Kidney (tissue), 22 donors: ENCODE measurements at places on chromosomes 1 and 21. TPM values are rescaled to one million over a fixed set of nuclear protein-coding genes. Genes with fewer than 3 reads are reported as not detected.

Gene LORICRIN
- not detected for polyA plus RNA-seq

Gene ZMYND12
- 17.7 TPM for polyA plus RNA-seq

Gene BRDT
- polyA plus RNA-seq = not detected

Gene ZNF648
- polyA plus RNA-seq = not detected

Gene CRYAA
- polyA plus RNA-seq = 28.6 TPM

Gene RGS4
- polyA plus RNA-seq = 2.0 TPM

Gene PGBD2
- 3.4 TPM for polyA plus RNA-seq

Gene CDC42SE1
- 36.6 TPM for polyA plus RNA-seq

Gene DENND2C
- polyA plus RNA-seq = 0.88 TPM

Gene C21orf58
- 0.67 TPM for polyA plus RNA-seq

DNA sequence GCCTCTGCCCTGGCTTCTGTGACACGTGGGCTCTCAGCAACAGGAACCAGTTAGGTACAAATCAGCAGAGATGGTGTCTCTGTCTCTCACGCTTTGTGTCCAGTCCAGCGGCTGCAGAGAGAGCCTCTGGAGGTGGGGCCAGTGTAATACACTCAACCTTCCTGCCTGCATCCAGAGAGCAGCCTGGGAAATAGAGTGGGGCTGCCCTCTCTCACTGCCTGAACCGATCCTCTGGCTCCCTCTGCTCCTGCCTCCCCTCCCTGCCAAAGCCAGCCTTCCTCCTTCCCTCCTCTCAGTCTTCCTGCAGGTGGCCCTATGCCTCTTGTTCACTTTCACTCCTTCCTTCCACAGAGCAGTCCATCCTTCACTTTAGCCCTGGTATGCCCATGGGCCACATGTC lies at the start of gene ZNF648:
Gene ZNF648, minus strand, starts transcription at position 119 of the 400 bp plus-strand sequence. CDS start 3,702 bp downstream, outside the sequence.
- no peak for DNase-seq

DNA sequence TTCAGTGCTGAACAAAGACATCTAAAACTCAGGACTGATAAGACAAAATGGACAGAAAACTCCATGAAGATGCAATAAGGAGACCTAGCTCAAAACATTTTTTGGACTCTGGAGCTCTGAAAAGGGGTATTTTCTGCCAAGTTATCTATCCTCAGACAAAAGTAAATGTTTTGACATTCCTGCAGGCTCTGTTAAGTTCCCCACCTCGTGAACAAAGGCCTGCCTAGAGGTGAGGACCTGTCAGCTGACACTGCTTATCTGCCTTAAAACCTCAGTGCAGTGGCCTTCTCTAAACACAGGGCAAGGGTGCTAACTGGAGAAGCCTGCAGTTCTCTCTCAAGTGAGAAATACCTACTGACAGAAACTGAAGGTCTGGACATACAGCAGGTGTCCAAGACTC lies 41.1 kb downstream of the COLGALT2 start:
- no peak for DNase-seq

DNA sequence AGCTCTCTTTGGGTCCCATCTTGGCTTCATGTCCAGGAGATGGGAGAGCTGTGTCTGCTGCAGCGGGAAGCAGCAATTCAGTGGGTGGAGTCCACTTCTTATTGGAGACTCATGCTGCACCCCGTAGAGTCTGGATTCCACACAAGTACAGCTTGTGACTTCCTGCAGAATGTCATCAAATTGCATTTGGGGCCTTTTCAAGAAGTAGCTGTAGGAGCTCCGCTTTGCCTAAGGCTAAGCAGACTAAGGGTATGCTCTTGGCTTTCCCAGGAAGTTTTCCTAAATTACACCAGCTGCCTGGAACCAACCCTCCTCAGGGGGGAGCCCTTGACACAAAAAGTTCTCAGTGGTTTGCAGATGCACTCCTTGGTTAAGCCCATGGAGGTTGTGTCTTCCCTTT lies 5.7 kb upstream of the MOB3C start:
- DNase-seq = no peak

DNA sequence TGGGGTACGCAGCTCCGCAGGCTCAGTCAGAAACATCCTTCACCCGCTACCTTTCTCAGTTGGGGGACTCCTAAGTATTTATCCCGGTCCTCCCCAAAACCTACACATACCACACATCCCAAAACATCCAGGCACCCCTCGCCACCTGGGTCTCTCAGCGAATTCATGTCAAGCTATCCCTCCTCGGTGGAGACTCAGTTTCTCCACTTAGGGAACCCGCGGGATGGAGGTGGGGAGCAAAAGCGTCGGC lies 1.3 kb upstream of the ZBTB7B start:
- DNase-seq = no peak

DNA sequence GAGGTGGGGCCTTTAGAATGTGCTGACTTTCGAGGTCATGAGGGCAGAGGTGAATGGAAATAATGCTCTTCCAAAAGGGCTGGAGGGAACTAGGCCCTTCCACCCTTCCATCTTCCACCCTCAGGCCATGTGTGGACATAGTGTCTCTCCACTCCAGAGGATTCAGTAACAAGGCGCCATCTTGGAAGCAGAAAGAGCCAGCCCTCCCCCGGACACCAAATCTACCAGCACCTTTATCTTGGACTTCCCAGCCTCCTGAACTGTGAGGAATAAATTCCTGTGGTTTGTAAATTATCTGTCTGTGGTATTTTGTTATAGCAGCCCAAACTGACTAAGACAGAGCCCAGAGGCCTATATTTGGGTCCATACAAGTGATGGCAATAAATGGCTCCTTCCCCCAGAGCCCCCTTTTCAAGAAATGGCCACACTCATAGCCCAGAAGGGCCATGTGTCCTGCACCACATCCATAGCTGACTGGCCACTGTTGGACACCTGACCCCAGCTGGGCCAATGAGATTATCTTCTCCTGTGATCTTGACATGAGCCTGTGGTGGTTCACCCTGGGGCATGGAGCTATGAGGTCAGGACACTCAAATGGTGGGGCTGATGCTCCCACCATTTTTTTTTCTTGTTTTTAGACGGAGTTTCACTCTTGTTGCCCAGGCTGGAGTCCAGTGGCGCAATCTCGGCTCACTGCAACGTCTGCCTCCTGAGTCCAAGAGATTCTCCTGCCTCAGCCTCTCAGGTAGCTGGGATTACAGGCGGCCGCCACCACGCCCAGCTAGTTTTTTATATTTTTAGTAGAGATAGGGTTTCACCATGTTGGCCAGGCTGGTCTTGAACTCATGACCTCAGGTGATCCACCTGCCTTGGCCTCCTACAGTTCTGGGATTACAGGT lies 114.9 kb downstream of the RRAGC start:
- DNase-seq = no peak

DNA sequence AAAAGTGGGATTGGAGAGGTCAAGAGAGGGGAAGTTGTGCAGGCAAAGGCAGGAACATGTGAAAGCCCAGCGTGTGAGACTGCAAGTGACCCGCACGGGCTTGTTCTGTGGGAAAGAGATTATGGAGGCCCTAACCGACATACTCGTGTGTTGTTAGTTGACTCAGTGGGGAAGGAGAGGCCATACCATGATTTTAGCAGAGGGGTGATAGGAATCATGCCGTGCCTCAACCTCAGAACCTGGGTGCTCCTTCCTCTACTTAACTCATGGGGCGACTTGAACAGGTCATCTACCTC lies 19.3 kb downstream of the PGLYRP3 start:
- DNase-seq = no peak

- DNase-seq = no peak
Observed at GRCh38 chr1:108815566-108815965, 41.3 kb downstream of the AKNAD1 start.

DNA sequence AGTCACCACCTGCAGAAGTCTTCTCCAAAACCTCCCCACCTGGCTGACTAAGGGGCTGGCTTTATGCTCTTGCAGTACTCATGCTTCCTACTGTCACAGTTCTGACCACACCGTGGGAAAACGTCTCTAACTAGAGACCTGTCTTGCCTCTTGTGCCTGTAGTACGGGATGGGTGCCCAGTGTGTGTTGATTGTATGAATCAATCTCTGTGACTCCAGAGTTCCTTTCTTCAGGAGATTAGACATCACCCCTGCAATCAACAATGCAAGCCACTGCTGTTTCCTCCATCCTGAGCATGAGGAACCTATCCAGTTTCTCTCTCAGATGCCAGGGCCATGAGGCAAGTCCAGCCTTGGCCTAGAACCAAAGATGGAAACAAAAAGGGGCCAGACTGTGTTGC lies 64.1 kb downstream of the LRRN2 start:
- DNase-seq = no peak

DNA sequence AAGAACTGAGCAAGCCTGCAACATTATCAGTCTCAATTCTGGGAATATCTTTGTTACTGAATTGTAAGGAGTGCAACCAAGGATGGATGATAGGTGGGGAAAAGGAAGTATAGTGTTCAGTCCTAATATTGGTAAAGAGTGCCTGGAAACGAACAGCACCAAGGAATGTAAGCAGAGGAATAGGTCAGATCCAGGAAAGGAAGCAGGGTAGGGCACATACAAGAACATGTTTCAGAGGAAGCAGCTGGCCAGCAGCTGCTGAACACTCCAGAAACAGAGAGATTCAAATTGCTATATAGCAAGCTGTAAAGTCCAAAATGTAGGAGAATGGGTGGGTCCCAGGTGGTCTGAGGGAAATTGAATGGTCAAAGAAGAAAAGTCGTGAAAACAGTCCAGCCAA lies 37.9 kb downstream of the CRB1 start:
- DNase-seq = no peak

GRCh38 chr1:173669491-173669941 lies at the start of gene ANKRD45:
Gene ANKRD45, minus strand, starts transcription at chr1:173669851. Its CDS starts 10,433 bp downstream, at chr1:173659418.
- DNase-seq = peak; percentile 91

DNA sequence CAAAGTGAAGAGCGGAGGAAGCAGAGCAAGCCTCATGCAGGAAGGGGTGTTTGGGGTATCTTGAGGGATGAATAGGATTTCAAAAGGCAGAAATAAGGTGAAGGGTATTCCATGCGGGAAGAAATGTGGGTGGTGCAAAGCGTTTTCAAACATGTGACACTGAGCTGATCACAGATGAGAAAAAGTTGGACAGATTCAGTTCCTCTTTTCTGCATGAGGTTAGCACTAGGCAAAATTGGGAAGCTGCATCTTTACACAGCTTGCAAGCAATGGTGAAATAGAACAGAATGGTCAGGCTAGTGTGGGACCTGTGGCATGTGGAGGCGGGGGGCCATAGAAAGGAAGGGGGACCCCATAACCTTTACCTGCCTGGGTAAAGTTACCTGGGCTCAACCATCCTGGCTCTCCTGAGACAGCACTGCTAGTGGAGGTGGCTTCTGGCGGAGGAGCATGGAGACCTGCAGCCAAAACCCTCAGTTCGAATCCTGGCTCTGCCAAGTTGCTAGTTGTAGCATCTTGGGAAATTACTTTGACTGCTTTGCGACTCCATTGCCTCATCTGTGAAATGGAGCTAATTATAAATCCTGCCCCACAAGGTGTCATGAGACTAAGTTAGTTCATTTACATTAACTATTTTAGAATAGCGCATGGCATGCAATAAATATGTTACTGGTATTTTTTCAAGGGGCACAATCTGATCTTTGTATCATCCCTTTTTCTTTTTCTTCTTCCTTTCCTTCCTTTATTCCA lies 16.4 kb downstream of the KCNA10 start:
- DNase-seq = no peak

GRCh38 chr1:229223498-229223897 lies 47.4 kb upstream of the RAB4A start:
- DNase-seq = no peak

GRCh38 chr1:175033953-175034352 lies 10.7 kb upstream of the MRPS14 start:
- DNase-seq = no peak

DNA sequence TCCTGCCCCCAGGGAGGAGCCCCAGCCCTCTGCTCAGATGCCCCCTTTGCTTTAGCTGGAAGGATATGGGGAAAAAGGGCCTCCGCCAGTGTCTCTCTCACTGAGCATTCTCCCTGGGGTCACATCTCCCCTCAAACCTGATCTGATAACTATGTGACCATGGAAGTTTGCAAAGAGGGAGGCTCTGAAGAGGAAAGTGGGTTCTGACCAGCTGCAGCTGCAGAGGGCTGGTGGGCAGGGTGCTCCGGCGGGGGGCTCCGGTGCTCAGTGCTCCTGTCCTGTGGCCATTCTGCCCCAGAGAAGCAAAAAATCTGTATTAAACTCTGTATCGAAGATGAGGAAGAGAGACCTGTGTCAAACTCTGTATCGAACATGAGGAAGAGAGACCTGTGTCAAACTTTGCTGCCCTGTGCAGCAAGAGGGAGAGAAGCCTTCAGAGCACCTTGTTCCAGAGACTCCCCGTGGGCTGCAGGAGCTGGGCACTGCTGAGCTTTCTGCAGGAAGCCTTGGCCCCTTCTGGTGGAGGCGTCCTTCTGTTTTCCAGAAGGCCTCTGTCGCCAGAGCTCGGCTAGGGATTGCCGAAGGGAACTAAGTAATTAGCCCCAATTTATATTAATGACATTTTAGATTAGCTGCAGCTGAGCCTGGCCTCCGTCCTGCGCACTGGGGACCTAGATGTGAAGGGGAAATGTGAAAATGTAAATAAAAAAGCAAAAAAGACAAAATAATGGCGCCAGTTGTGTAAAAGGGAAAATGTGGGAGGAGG lies 186.2 kb upstream of the C1orf174 start:
- DNase-seq = no peak

DNA sequence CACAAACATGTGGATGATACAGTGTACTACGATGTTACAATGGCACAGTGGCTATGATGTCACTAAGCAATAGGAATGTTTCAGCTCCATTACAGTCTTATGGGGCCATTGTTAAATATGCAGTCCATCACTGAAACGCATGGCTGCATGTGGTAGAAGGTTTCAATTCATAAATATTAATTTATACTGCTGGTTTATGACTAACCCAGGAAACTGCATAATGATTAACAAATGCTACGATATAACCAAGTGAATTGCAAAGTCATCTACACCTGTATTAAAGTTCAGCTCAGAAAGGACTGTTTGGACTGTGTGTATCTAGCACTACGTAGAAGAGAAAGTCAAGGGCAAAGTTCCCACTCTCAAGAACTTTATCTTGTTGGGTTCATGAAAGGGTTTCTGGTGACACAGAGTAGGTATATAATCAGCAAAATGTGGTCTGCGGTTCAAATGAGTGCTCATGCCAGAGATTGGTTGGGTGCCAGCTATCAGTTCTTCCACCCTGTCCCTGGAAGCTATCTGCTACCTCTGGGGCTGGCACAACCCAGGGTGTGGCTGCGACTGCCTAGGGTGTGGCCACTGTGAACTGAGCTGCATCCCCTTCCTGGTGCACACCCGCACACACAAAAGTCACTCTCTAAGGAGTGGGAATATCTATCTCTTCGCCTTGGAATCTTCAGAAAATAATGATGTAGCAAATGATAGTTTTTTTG lies 14.8 kb downstream of the MGST3 start:
- DNase-seq = no peak

DNA sequence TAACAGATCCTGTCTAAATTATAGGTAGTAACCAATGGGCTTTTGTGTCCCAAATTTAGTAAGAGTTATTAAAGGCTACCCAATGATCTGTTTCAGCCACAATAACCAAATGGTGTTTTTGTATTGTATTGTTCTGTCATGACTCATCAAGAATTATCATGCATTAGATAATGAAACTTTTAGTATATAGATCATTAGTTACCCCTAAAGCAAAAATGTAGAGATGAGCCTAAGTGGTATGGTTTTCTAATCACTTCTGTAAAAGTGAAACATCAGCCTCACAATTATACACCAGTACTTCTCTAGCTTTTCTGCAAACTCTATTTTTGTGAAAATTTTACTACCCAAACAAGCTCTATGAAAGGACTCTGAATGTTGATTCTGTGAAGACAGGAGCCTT lies 71.4 kb downstream of the LRRC7 start:
- no peak for DNase-seq

GRCh38 chr1:191634801-191635508 lies 523.3 kb upstream of the RGS18 start:
- no peak for DNase-seq
